RWPE2 (cell line): ENCODE measurements at places on chromosomes 1 and 21.

- DNase-seq, result no peak
Observed at GRCh38 chr1:54413295-54413694, 7.1 kb upstream of the SSBP3 start.

- no peak for DNase-seq
Observed at GRCh38 chr1:15000671-15001070, 152.9 kb upstream of the TMEM51 start.

- no peak for DNase-seq
Observed at GRCh38 chr21:26447932-26448475, 125.1 kb downstream of the CYYR1 start.

GRCh38 chr1:14696761-14697160 is 98.3 kb downstream of the KAZN start:
- DNase-seq, result no peak

GRCh38 chr1:39105841-39106765 is 80.0 kb downstream of the NDUFS5 start:
- DNase-seq, result no peak

DNA sequence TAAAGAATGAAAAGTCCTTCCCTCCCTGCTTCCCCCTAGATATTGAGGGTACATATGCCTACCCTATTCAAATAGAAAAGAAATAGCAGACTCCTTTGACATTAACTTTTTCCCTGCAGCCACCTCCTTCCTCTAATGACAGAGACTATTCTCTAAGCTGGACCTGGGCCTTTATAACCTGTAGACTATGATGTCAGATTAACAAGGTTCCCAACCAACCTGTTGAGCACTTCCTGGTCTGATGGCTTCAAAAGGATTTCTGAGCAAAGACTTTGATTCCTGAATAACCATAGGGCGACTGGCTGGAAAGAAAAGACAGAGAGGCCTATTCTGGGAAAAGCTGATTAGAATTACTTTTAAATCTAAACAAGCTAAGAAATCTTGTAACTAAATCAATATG is 18.4 kb upstream of the C1orf216 start:
- no peak for DNase-seq

DNA sequence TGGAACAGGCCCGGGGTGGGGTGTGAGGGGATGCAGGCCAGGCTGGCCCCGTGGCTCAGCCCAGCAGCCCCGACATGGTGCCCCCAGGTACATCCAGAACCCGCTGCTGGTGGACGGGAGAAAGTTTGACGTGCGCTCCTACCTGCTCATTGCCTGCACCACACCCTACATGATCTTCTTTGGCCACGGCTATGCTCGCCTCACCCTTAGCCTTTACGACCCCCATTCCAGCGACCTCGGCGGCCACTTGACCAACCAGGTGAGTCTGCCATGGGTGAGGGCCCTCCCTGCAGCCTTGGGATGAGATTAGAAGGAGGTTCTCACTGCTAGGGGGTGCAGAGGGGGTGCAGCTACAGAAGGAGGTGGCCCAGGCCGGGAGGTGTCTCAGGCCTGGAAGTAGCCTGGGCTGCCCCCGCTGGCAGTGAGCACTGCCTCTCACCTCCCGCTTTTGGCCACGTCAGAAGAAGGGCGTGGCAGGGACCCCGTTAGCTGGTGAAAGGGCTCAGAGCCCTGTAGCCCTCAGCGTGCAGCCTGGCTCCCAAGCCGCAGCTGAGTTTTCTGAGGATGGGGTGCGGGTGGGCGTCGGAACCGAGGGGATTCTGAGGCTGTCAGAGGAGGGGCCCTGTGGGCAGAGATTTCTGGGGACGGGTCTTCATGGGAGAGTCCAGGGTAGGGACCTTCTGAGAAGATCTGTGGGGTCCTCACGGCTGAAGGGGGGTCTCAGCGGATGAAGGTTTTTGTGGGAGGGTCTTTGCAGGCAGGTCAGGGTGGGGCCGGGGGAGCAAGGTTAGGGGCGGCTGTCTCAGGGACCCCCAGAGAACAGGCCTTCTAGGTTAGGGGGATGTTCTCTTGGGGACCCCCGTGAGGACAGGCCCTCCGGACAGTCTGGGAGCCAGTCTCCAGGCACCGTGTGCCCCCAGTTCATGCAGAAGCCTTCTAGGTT is 10.4 kb downstream of the TTLL10 start:
- DNase-seq, result no peak

GRCh38 chr1:226550672-226551041 is 2.1 kb downstream of the STUM start:
- no peak for DNase-seq

- peak; percentile 97 for DNase-seq
Observed at GRCh38 chr1:112704934-112705627, 1.8 kb downstream of the RHOC start.

GRCh38 chr1:125080077-125080476 is 3895.3 kb downstream of the SRGAP2C start:
- no peak for DNase-seq
